CD4-positive, alpha-beta T cell (primary cell): ENCODE measurements at places on chromosomes 12 and 14. TPM values are rescaled to one million over a fixed set of nuclear protein-coding genes. Genes with fewer than 3 reads are reported as not detected.
A peak's percentile ranks its signal among the peaks of the same experiment; 100 is the strongest.

- no peaks in the 10 kb centered on the region for H3K27me3 ChIP-seq
- H3K4me3 ChIP-seq, result no peak overlapping the region
- DNase-seq, result no peak
Observed at GRCh38 chr12:126558810-126559209, 1493.6 kb downstream of the AACS start.

GALNT4 gene
- 6.2 TPM for total RNA-seq

DNA sequence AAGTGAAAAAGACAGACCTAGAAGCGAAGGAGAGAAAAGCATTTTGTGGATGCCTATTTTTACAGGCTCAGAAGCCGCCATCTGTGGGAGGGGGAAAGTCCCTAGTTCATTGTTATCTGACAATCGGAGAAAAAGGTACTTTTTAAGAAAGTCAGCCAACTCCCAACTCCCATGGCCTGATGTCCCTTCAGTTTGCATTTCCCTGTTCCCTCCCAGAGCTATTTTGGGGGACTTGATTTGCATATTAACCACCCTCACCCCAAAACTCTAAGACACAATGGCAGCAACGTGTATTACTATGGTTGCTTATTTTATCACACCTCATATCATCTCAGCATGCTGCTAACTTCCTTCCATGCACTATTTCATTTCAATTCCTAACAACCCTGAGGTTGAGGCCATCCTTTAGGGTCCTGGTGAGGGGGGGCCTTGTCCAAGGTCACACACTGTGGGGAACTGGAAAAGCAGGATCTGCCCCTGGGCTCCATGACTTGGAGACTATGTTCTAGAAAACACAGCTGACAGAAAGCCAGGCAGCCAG, 18.7 kb downstream of the HVCN1 start:
- peak; percentile 70 for DNase-seq
- no peak overlapping the region for H3K27ac ChIP-seq
- H3K27me3 ChIP-seq, result no peaks in the 10 kb centered on the region
- H3K36me3 ChIP-seq, result peaks cover 3% of the 10 kb centered on the region
- no peak overlapping the region for H3K4me3 ChIP-seq

DNA sequence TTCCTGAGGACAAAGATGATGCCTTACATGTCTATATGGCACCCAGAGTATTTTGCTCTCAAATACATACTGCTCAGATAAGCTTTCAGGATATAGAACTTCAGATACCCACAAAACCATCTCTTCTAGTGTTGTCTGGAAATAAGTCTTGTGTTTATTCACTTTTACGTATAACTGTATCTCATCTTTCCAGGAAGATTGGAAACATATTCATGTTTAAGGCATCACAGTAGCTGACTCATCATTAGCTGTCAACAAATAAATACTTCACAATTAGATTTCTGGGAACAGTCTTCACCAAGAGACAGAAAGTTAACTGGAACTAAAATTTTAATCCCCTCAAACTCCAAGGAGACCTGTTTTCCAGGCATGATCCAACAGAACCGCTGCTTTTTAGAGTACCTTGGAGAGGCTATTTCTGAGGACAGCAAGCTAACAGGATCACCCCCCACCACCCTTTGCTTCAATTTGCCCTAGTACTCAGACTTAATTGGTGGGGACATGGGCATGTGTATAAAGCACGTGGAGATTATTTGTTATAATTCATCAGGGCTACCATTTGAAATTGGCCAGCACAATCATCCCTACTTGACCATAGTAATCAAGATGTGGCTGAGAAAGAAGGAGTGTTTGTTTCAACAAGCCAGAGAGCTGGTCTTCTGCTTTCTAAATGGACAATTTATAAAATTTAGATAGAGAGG, 129.3 kb upstream of the HIF1A start:
- DNase-seq, result no peak
- peaks cover 50% of the 10 kb centered on the region for H3K4me1 ChIP-seq
- H3K36me3 ChIP-seq, result no peaks in the 10 kb centered on the region
- no peaks in the 10 kb centered on the region for H3K27me3 ChIP-seq

- H3K27me3 ChIP-seq, result no peaks in the 10 kb centered on the region
- H3K36me3 ChIP-seq, result no peaks in the 10 kb centered on the region
- no peak for DNase-seq
- no peak overlapping the region for H3K4me3 ChIP-seq
- no peak overlapping the region for H3K27ac ChIP-seq
Observed at GRCh38 chr12:25866586-25867378, 91.7 kb upstream of the RASSF8 start.

- no peak overlapping the region for H3K27ac ChIP-seq
- no peak overlapping the region for H3K4me3 ChIP-seq
- DNase-seq, result no peak
- no peaks in the 10 kb centered on the region for H3K36me3 ChIP-seq
- H3K4me1 ChIP-seq, result no peaks in the 10 kb centered on the region
Observed at GRCh38 chr14:95307402-95308041, 12.2 kb downstream of the CLMN start.

- DNase-seq, result no peak
- H3K36me3 ChIP-seq, result peaks cover 2% of the 10 kb centered on the region
- peaks cover 24% of the 10 kb centered on the region for H3K4me1 ChIP-seq
- H3K27me3 ChIP-seq, result peaks cover 9% of the 10 kb centered on the region
- H3K4me3 ChIP-seq, result peak overlapping the region; percentile 71
- H3K27ac ChIP-seq, result no peak overlapping the region
Observed at GRCh38 chr12:93676408-93677194, 574 bp upstream of the CRADD start.

TSPAN8 gene
- total RNA-seq, result not detected

DNA sequence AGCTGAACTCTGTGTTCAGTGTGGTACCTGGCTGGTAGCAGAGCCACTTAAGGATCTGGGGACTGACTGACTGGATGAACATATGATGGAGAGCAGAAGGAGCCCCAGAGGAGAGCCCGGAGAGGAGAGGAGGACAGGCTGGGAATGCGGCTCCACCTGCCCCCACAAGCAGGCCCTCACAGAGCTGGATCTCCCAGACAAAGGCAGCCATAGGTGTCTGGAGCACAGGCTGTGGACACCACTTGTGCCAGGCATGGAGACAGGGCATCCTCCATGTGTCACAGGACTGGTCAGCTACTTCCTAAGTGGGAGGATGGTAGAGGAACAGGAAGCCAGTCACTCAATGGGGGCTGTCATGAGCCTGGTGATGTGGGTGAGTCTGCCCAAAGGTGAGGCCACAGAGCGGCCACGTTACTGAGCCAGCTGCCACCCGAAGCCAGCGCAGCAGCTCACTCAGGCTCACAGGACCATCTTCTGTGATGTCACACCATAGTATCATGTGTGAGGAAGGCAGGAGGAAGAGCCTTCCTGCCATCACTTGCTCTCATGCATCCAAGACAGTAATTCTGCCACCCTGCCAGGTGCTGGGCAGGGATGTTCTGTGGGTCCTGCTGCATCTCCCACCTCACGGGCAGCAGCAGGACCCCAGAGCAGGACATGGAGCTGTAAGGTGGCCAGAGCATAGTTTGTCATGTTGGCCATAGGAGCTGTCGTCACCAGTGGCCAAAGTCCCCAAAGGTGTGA, 72.1 kb downstream of the PRIMA1 start:
- no peak overlapping the region for H3K27ac ChIP-seq
- no peaks in the 10 kb centered on the region for H3K4me1 ChIP-seq
- no peaks in the 10 kb centered on the region for H3K36me3 ChIP-seq
- H3K27me3 ChIP-seq, result no peaks in the 10 kb centered on the region
- no peak for DNase-seq

ACVRL1 gene
- not detected for total RNA-seq

- H3K36me3 ChIP-seq, result no peaks in the 10 kb centered on the region
- H3K27ac ChIP-seq, result no peak overlapping the region
- no peak overlapping the region for H3K4me3 ChIP-seq
- H3K27me3 ChIP-seq, result no peaks in the 10 kb centered on the region
- DNase-seq, result no peak
Observed at GRCh38 chr12:20000229-20000849, 368.0 kb upstream of the PDE3A start.

- H3K4me3 ChIP-seq, result no peak overlapping the region
- H3K36me3 ChIP-seq, result peaks cover 34% of the 10 kb centered on the region
- no peaks in the 10 kb centered on the region for H3K27me3 ChIP-seq
- peak overlapping the region; percentile 9 for H3K27ac ChIP-seq
- DNase-seq, result peak; percentile 62
- H3K4me1 ChIP-seq, result peaks cover 20% of the 10 kb centered on the region
Observed at GRCh38 chr14:64444984-64445845, 20.1 kb upstream of the AKAP5 start.

- DNase-seq, result peak; percentile 45
- no peak overlapping the region for H3K27ac ChIP-seq
- H3K4me3 ChIP-seq, result peak overlapping the region; percentile 36
- peaks cover 50% of the 10 kb centered on the region for H3K27me3 ChIP-seq
- H3K36me3 ChIP-seq, result no peaks in the 10 kb centered on the region
Observed at GRCh38 chr12:113462117-113462774, 9.4 kb downstream of the LHX5 start.

PLEKHG7 gene
- total RNA-seq, result not detected

GRCh38 chr14:70061108-70061507, 127.6 kb downstream of the SLC8A3 start:
- no peaks in the 10 kb centered on the region for H3K36me3 ChIP-seq
- no peaks in the 10 kb centered on the region for H3K4me1 ChIP-seq
- no peak overlapping the region for H3K27ac ChIP-seq

DNA sequence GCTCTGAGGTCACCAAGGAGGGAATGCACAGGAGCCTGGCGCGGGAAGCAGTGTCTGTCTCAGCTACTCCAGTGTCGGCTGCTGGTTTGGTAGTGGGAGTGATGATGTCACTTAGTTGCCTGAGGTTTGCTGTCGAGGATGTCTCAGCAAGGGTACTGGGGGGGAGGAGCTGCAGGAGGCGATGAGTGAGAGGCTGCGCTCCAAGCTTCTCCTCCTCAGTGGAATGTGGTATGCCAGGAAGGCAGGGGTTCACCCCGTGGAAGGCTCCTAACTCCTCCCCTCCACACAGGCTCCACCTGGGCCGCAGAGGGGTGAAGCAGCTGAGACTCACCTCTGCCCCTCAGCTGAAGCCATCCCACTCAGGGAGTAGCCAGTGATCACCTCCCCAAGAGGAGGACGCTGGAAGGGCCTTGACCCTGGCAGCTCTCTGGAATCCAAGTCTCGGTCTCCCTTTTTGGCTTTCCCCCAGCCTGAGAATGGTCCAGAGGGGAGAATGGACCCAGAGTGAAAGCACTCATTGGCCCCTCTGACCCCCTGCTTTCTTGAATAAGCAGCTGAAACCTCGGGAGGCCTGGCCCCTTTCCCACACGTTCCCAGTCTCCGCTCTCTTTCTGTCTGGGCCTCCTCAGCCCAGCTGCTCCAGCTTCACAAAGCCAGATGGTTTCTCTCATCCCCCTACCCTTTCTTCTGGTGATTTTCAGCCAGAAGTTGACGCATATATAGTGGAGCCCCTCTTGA, 178.9 kb upstream of the FKBP4 start:
- DNase-seq, result no peak
- H3K4me1 ChIP-seq, result no peaks in the 10 kb centered on the region
- no peak overlapping the region for H3K27ac ChIP-seq
- no peaks in the 10 kb centered on the region for H3K36me3 ChIP-seq

DNA sequence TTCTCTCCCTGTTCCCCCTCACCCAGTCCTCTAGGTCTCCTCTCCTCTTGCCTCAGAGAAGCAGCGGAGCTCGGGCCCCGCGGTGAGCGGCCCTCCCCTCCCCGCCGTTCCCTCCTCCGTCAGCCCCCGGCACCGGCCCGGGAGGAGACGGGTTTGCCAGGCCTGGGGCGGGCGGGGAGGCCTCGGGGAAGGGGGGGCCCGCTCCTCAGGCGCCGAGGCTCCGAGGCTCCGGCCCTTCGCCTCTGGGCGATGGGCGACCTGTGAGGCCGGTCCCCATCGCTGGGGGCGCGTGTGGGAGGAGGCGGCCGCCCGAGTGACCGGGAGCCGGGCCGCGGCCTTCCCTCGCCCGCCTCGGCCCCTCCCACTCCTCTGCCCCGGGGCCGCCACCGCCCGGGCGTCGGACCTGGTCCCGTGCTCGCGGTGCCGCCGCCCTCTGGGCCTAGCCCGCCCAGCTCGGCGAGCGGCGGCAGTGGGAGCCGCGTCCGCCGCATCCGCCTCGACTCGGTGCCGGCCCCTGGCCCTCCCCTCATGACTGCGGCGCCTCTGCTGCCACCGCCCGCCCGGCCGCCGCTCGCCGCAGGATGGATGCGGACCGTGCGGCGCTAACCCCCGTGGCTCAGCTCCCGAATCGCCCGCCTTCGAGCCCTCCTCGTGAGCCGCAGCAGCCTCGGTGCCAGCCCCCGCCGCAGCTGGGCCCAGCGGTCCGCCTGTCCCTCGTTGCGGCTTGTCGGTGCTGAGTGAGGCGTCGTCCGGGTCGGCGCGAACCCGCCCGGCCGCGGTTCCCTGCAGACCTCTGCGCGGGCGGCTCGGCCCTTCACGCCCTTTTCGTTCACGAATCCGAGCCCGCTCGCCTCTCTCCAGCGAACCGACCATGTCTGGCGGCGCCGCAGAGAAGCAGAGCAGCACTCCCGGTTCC, 574 bp downstream of the WNK1 start:
- H3K4me1 ChIP-seq, result peaks cover 30% of the 10 kb centered on the region
- peak; percentile 32 for DNase-seq
- no peaks in the 10 kb centered on the region for H3K36me3 ChIP-seq
- no peaks in the 10 kb centered on the region for H3K27me3 ChIP-seq
- H3K4me3 ChIP-seq, result peak overlapping the region; percentile 90

GRCh38 chr12:83128540-83128939, 441.8 kb downstream of the TMTC2 start:
- H3K27ac ChIP-seq, result no peak overlapping the region
- no peak for DNase-seq
- H3K4me1 ChIP-seq, result no peaks in the 10 kb centered on the region
- no peak overlapping the region for H3K4me3 ChIP-seq
- no peaks in the 10 kb centered on the region for H3K27me3 ChIP-seq

KRT77 gene
- total RNA-seq, result 0.20 TPM

- DNase-seq, result no peak
- no peak overlapping the region for H3K4me3 ChIP-seq
- no peaks in the 10 kb centered on the region for H3K36me3 ChIP-seq
- H3K4me1 ChIP-seq, result no peaks in the 10 kb centered on the region
- no peak overlapping the region for H3K27ac ChIP-seq
Observed at GRCh38 chr12:94769047-94769420, 118.7 kb upstream of the TMCC3 start.

DNA sequence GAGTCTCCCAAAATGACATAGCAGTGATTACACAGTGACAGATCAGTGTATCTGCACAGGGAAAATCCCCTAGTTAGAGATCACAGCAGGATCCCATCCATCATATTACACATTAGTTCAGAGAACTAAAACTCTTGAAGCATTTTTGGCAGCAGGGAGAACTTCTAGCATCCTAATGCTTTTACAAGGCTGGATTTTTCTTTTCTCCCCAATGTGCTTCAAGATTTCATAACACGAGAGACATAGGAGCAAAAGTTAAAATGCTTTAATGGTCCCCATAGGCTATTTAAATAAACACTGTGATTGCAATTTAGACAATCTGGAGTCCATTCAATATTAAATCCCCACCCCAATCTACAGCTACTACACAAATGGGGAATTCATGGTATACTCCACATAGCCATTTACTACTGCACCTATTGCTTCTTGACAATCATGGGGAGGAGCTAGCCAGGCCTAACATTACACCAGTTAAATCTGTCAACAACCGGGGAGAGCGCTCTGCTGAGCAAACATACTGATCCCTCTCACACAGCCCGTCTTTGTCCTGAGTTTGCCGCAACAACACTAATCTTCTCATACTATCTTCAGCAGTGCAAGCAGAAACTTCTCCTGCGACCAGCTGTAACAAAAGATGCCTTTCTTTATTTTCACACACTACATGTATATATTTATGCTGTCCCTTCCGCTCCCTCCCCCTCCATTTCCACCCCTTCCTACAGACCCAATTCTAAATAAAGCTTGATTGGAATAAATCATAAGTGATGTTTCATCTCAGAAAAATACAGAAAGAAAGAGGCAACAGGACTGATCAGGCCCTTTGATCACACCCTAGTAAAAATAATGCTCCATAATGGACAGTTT, 120.3 kb upstream of the SOX5 start:
- no peak overlapping the region for H3K4me3 ChIP-seq
- DNase-seq, result no peak
- no peaks in the 10 kb centered on the region for H3K36me3 ChIP-seq
- H3K27me3 ChIP-seq, result no peaks in the 10 kb centered on the region
- H3K4me1 ChIP-seq, result no peaks in the 10 kb centered on the region

GUCY2C gene
- not detected for total RNA-seq

OS9 gene
- 108 TPM for total RNA-seq
